ENCODE measurements at places on chromosomes 4 and X. TPM values are rescaled to one million over a fixed set of nuclear protein-coding genes. Genes with fewer than 3 reads are reported as not detected.

DNA sequence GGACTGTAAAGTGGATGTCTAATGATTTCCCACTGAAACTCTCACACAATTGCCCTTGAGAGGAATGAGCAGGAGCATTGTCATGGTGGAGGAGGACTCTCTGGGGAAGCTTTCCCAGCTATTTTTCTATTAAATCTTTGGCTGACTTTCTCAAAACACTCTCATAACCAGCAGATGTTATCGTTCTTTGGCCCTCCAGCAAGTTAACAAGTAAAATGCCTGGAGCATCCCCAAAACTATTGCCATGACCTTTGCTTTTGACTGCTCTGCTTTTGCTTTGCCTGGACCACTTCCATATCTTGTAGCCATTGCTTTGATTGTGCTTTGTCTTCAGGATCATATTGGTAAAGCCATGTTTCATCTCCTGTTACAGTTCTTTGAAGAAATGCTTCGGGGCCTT is 120.2 kb upstream of the PDE5A start:
- peak; percentile 2 for DNase-seq

GRCh38 chr4:26484032-26484515 is 6.2 kb downstream of the CCKAR start:
- no peak for DNase-seq

GRCh38 chr4:2069986-2070385 is 10.9 kb downstream of the NAT8L start:
- no peak for DNase-seq

DNA sequence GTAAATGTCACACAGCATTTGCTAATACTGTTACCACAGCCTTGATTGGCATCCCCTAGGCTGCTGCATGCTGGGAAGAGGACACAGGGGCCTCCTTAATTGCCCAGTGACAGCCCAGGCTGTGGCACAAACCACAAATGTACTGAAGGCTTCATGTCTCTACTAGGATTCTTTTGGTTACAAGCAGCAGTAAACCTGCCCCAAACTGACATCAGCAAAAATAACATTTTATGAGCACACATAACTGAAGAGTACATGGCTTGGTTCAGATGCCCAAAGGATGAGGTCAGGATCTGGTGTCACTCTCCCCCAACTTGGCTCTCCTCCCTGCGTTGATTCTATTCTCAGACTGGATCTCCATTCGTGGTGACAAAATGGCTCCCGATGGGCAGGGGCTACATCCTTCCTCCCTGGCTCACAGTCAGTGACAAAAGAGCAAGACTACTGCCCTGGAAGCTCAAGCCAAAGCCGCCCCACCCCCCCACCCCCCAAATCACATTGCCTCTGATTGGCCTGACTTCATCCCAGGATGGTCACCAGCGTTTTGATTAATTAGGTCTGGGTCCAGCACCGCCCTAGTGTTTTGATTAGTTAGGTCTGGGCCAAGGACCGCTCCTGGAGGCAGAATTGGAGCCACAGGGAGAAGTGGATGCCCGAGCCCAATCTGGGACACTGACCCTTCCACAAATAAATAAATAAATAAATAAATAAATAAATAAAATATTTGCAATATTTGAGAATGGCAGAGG is 180.5 kb upstream of the RBPJ start:
- DNase-seq: peak; percentile 63

GRCh38 chr4:28890949-28891775 is 1829.0 kb upstream of the PCDH7 start:
- DNase-seq: no peak

GRCh38 chrX:12570859-12571501 is 220.2 kb upstream of the PRPS2 start:
- no peak for DNase-seq

DNA sequence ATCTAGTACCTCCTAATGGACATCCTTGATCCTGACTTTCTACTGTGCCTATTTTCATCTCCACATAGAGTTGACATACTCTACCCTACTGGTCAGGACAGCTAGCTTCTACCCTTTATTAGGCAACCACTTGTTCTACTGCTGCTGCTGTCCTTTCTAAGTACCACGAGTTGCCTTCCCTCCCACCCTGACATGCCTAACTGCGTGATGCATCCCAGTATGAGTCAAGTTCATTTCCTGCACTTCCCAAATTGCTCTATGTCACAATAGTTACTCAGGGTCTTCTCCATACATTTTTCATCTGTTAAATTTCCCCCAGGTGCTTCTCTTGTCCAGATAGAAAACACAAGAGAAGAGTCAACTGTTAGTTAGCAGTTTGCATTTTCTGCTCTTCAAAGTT is 133.4 kb downstream of the TBC1D19 start:
- DNase-seq: peak; percentile 68

DNA sequence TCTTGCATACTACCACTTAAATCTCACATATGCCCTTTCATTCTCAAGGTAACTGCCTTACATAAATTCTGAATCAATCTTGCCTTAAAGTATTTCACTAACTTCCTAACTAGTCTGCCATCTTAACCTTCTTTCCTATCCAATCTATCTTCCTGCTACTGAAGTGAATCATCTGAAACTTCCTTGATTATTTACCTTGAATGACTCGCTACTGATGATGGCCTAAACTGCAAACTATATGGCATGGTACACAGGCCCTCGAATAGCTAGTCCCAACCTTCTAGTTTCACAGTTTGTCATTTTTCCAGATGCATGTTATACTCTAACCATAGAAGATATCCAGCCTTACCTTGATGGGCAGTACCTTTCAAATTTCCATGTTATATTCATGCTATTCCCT is 19.9 kb downstream of the PHKA1 start:
- DNase-seq: no peak

GRCh38 chr4:126838941-126839679 is 793.6 kb upstream of the INTU start:
- DNase-seq: peak; percentile 52

- DNase-seq: no peak
Measured at GRCh38 chrX:10591363-10592335, 28.7 kb downstream of the MID1 start.

- DNase-seq: no peak
Measured at GRCh38 chr4:47698837-47699236, 139.0 kb downstream of the CORIN start.

DNA sequence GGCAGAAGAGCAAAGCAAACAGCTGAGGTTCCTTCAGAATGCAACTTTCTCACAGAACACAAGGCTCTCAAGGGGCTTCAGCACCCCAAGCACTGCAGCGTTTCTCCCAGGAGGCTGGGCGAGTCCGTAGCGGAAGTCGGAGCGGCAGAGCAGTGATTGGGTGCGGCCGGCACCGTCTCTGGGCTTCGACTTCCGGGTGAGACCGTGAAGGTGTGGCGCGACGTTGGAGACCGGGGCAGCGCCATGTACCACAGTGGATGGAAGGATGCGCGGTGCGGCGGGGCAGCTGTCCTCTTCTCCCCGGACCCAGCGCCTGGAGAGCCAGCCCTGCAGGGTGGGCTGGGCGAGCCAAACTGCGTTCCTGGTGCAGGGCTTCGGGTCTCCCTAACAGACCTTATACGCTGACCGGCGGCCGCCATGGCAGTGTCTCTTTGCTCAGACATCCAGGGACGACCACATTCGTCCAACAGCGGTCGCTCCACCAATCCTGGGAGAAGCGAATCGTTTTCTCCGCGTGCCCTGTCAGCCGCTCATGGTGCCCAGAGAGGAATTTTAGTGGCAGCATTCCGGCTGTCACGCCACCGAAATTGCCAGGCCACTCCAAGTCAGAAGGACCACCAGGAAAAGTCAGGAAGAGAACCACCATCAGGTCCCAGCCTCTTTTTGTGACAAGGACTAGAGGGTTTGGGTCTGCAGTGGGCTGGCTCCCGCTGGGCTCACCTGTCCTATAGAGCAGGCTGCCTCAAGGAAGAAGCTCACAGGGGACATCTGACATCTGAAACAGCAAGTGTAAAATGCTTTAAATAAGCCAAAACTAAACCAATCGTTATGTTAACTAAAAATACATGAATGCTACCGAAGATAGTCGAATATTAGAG is 20.5 kb downstream of the TRIM61 start:
- peak; percentile 74 for DNase-seq

GRCh38 chrX:139936259-139936658 is 3.4 kb upstream of the ATP11C start:
- DNase-seq: no peak

GRCh38 chr4:143585548-143585947 is 72.0 kb downstream of the SMARCA5 start:
- no peak for DNase-seq

- no peak for DNase-seq
Measured at GRCh38 chr4:61837395-61837794, 637.3 kb downstream of the ADGRL3 start.

- no peak for DNase-seq
Measured at GRCh38 chr4:102569200-102569599, 68.0 kb downstream of the NFKB1 start.

GRCh38 chrX:39162322-39162735 is 361.1 kb downstream of the MID1IP1 start:
- DNase-seq: peak; percentile 44

- peak; percentile 44 for DNase-seq
Measured at GRCh38 chr4:109406337-109406931, 27.2 kb upstream of the SEC24B start.

DNA sequence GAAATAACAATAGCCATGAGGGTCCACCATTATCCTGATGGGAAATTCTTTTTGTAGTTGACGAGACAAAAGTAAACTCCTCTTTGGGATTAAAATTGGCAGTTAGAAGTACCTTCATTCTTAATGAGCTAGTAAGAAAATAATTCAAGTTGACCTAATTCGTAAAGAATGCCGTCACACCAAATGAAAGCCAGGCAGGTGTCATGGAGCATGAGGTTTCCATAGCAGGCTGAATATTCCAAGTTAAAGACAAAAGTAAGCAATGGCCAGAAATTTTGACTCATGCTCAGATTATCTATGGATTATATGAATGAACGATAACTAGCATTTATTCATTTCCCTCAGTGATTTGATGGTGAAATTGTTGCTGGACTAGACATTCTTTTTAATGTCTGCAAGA is 192.2 kb upstream of the FAT1 start:
- DNase-seq: no peak

- DNase-seq: no peak
Measured at GRCh38 chrX:124373348-124373747, 27.0 kb downstream of the SH2D1A start.

- DNase-seq: no peak
Measured at GRCh38 chr4:184100297-184100885, 117.3 kb downstream of the ENPP6 start.

DNA sequence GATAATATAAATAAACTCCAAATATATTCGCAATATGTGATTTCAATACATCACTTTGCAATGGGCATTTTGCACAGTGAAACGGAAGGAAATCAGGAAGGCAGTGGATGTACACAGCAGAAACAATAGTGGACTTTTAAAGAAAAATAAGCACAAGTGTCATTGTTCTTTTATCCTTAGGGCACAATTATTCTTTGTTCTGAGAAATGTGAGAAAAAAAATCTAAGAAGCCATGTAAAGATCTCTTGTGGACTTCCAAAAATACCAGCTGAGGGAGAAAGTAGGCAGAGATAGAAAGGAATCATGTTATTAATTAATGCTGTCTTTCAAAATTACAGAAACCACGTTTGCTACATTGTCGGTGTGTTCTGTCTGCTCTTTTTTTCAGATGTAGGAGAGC is 17.6 kb upstream of the PRRG1 start:
- no peak for DNase-seq

DNA sequence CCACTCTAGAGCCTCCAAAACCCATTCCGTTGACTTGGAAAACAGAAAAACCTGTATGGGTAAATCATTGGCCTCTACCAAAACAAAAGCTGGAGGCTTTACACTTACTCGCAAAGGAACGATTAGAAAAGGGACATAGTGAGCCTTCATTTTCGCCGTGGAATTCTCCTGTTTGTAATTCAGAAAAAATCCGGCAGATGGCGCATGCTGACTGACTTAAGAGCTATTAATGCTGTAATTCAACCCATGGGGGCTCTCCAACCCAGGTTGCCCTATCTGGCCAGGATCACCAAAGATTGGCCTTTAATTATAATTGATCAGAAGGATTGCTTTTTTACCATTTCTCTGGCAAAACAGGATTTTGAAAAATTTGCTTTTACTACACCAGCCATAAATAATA is 60.8 kb downstream of the ZNF732 start:
- DNase-seq: peak; percentile 45

DNA sequence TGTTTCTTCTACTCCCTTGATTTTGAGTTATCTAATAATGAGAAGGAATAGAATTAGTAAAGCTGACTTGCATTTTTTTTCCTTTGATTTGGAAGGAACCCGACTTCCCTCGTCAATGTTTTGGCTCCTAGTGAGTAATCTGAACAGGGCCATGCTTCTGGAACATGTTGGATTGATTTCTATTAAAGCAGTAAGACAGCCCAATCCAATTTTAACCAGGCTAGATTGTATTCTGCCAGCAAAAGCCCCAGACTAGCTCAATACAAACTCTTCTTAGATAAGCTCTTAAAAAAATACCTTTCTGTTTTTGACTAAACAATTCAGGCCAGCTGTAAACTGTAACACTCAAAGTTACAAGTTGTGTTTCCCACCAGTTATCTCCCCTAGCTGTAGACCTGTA is 126.2 kb downstream of the IRS4 start:
- no peak for DNase-seq

DNA sequence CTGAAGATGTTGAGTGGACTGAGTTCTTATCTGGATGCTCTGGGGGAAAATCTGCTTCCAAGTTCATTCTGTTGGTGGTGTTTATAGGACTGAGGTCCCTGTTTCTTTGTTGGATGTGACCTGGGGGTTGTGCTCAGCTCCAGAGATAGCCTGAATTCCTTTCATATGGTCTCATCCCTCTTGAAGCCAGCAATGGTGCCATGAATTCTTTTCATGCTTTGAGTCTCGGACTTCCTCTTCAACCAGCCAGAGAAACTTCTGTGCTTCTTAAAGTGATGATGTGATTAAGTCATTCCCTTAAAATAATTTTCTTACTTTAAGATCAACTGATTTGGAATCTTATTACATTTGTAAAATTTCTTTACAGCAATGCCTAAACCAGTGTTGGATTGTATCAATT is 233.8 kb upstream of the UGT8 start:
- DNase-seq: peak; percentile 53

The AFF2 gene
- total RNA-seq: 1.7 TPM

The TMPRSS11F gene
- total RNA-seq: 0.10 TPM

The PLS3 gene
- total RNA-seq: 116 TPM

The GYPB gene
- total RNA-seq: not detected

The THAP6 gene
- total RNA-seq: 11.2 TPM

The NRK gene
- not detected for total RNA-seq

The TSPAN7 gene
- total RNA-seq: 0.12 TPM

The FGFR3 gene
- not detected for total RNA-seq
